ENCODE measurements at places on chromosomes 3 and 15. TPM values are rescaled to one million over a fixed set of nuclear protein-coding genes. Genes with fewer than 3 reads are reported as not detected.
A peak's percentile ranks its signal among the peaks of the same experiment; 100 is the strongest.

DNA sequence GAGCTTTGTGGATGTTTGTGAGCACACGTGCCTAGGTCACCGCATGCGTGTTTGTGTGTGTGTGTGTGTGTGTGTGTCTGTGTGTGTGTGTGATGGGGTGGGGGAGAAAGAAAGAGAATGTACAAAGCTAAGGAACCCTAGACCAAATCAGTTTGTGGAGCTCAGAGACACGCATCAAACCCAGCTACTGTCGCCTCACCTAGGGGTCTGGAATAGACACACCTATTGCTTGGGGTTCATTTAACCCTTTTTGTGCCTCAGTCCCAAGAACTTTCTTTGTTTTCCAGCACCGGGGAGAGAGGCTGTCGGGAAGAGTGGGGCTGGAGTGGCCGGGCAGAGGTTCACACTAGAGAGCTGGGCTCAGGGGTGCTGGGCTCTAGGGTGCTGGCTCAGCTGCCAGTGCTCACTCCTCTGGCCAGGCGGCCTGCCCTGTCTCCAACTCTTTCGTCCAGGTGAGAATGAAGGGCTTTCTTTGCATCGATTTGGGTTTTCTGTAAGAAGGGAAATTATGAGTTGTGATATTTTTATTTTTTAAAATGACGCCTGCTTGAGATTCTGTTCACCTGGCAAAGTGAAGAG is 221.6 kb downstream of the MEIS2 start:
- no peak for DNase-seq

DNA sequence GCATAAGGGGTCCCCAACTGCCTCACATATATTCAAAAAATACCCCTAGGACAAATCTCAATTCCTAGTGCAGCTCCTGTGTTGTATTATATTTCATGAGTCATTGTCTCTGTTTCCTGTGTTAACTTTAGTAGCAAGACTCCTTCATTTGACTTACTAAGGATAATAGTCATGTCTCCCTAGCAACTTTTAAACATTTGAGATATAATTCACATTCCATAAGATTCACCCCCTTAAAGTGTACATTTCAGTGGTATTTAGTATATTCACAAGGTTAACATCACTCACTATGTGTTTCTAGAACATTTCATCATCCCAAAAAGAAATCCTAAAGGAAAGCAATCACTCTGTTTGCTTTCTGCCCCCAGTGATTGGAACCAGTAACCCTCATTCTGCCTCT is 121.3 kb upstream of the WNT7A start:
- DNase-seq = peak; percentile 33

DNA sequence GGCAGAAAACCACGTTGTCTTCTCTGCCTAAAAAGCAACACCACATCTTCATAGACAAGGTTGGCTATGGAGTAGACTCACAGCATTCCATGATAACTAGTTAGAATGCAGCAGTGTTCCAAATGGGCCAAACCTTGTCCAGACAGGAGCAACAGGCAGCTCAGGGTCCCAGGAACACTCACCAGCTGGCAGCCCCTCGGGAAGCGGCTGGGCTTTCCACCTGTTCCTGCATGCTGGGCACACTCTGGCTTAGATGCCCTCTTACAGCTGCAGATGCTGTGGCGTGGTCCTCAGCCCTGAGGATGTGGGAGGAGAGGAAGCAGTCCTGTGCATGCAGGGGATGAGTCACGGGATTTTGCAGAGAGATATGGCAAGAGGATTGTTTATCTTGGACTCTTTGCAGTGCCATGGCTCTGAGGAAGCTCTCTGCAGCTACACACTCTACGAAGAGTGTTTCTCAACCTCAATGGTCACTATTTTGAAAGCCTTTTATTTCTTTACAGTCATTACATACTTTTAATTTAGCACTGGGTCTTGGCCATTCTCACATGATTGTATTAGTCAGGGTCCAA is 11.3 kb downstream of the NRROS start:
- peak; percentile 44 for DNase-seq

- no peak for DNase-seq
Measured at GRCh38 chr3:139261754-139262586, 81.8 kb upstream of the MRPS22 start.

DNA sequence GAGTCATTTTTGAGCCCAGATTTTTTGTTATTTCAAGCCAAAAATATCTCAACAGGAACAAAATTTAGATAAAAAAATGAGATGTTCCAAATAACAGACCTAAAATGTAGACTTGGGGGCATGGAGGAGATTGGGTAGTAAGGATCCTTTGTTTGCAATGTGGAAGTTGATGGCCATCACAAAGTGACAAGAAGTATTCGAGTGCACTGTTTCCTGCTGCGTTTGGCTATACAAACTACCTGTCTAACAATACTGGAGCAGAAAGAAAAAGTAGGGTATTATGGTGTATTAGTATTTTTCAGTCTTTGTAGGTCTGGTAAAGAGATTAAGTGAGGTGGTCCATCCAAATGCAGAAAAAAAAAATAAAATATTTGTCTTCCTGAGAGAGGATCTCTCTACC is 284.2 kb downstream of the C3orf38 start:
- no peak for DNase-seq

Gene CPN2
- total RNA-seq = not detected

Gene TMCO5A
- total RNA-seq = not detected

Gene LMAN1L
- 0.80 TPM for total RNA-seq

Measured in A673 (cell line).